ENCODE measurements at places on chromosomes 3 and 15. TPM values are rescaled to one million over a fixed set of nuclear protein-coding genes. Genes with fewer than 3 reads are reported as not detected.

DNA sequence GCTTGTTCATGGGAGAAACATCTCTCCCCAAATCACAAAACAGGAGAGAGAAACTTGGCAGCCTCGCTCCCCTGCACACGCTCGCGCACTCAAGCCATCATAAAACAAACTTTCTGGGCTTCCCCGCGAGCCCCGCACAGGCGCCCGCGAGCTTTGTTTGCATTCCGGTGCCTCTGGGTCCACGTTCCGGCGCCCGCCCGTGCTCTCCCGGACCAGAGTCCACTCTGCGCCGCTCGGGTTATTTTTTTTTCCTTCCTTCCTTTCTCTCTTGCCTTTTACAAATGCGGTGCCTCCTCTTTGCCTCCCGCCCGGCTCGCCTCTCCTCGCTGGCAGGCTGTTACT, 363 bp downstream of the MAGI1 start:
- DNase-seq = no peak

The TMEM42 gene
- total RNA-seq = 10.7 TPM

The CDCP1 gene
- total RNA-seq = 22.2 TPM

The GALNT15 gene
- not detected for total RNA-seq

DNA sequence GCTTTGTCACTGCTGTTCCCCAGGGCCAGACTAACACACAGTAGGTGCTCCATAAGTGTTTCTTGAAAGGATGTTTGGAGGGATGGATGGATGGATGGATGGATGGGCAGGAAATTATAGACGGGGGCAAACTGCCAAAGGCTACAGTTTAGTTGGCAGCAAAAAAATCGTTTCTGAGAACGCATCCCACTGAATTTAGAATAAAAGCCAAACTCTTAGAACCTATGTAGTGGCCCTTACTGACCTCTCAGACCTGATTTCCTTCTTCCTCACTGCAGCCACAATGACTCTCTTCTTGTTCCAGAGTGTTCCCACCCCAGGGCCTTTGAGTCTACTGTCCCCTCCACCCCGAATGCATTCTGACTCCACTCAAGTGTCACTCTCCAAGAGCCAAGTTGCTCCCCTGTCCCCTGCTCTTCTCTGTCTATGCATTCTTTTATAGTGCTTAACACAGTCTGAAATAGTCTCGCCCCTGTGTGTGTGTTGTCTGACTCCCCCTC, 5.2 kb upstream of the GATA2 start:
- DNase-seq = no peak

The FEZF2 gene
- not detected for total RNA-seq

The ADGRG7 gene
- total RNA-seq = not detected

- no peak for DNase-seq
These were observed 201.3 kb upstream of the RARB start for GRCh38 chr3:25226747-25227146.

GRCh38 chr3:32564195-32564594, 6.5 kb downstream of the DYNC1LI1 start:
- no peak for DNase-seq

- no peak for DNase-seq
These were observed 79.1 kb downstream of the ARRDC4 start for GRCh38 chr15:98039596-98039995.

The P3H2 gene
- total RNA-seq = not detected

The CCDC71 gene
- 22.2 TPM for total RNA-seq

DNA sequence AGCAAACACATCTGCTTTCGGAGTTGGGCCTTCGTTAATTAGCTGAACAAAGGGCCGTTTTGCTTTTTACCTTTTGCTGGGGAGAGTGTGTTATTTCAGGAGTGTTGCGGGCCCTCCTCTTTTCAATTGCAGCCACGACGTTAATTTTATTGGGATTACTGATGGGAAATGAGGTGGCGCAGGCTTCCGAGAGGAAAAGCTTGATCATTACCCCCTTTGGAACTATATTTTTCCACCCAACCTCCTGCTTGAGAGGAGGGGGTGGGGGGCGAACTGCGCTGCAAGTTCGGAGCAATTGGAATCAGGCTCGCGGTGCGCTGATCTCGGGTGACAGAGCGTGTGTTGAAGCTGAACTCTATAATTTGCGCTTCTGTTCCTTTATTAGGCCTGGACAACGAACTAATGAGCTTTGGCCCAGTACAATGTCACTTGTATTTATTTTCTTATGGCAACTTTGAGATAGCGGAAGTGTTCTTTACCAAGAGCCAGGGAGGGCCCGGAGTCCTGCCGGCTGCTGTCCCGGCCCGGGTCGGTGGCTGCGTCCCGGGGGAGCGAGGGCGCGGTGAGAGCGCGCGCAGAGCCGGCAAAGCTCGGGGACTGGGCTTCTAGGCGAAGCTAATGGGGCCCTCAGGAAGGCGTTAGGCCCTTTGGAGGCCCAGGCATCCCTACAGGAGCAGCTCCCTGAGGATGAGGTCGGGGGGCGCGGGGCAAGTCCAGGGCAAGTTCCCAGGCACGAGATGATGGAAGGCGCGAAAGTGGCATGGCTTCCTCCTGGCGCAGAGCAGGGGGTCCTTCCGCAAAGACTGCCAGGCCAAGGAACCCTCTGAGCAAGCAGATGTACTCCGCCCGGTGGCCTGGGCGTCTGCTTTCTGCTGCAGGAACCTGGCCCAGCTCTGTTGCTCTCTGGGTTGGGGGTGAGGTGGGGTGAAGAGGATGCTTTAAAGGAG, 12.9 kb downstream of the NR2F2 start:
- no peak for DNase-seq

DNA sequence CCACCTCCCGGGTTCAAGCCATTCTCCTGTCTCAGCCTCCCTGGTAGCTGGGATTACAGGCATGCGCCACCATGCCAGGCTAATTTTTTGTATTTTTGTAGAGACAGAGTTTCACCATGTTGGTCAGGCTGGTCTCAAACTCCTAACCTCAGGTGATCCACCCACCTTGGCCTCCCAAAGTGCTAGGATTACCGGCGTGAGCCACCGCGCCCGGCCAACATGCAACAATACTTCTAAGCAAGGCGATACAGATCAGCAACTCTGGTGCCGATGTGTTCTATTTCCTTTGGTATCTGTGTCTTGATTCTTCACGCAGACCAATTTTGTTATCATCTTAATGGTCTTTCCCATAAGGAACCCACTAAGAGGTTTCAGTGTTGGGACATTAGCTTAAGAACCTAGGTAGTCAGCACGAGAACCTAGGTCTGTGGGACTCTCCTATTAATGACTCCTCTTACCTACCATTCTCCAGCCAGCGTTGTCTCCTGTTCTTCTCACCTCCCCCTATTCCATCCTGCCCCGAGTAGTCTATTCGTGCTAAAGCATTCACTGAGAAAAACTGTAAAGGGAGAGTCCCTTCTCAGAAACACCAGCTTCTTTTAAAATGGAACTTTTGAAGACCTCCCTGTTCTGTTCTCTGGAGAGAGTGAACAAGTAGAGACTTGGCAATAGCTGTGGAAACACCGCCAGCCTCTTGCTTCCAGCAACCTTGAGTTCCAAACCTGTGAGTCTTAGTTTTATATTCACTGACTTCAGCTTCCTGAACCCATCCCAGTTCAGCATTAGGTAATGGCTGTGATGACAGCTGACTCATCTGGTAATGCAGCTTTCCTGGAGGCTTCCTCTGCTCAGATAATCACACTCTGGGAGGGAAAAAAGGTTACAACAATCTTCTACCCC, 61.2 kb downstream of the TSC22D2 start:
- DNase-seq = no peak

DNA sequence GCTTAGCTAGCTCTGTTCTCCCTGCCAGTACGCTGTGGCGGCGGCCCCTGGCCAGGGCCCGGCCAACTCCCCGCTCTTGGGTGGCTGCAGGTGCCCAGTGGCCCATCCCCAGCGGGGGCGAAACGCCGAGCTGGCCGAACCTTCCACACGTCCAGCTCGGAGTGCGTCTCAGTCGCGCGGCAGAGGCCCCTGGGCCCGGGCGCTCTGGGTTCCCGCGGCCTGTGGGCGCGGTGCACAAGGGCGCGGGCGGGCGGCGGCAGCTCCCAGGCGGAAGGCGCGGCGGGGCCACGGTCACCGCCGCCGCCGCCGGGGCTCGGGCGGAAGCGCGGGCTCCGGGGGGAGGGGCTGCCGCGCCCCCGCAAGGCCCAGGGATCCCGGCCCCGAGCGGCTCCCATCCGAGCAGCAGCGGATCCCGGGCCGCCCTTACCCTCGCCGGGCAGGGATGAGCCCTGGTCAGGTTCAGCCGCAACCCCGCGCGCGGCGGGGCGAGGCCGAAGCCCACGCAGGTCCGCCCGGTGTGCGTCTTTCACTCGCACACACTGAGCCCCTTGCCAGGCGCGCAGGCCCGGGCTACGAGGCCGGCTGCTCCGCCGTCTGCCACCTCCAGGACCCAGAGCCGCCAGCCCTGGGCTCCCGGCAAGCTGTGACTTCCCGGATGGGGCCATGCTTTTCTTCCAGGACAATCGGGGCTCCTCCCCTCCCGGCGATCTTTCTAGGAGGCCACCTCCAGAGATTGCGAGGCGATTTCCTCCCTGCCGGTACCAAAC, 54.2 kb downstream of the CCDC54 start:
- peak; percentile 30 for DNase-seq

DNA sequence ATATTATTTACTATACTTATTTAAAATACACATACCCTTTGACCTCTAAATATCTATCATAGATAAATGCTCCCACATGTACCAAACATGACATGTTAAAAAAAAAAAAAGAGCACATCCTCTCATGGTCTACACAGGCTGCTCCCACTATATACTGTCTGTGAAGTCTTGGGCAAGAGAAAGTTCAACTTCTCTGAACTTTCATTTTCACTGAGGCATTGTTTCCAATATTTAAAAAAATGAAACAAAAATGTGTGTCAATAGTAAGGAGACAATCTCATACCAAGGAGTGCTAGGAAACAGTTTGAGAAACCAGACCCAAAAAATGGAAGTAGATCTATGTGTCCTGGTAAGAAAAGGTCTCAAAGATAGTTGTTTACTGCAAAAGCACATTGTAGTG, 29.3 kb downstream of the SLC4A7 start:
- DNase-seq = no peak

The KCNH8 gene
- not detected for total RNA-seq

The CEP63 gene
- total RNA-seq = 26.6 TPM

GRCh38 chr3:45547764-45548680, 46.5 kb upstream of the LIMD1 start:
- no peak for DNase-seq

The KBTBD13 gene
- not detected for total RNA-seq

- peak; percentile 79 for DNase-seq
These were observed 12.1 kb upstream of the CX3CR1 start for GRCh38 chr3:39291903-39292329.

DNA sequence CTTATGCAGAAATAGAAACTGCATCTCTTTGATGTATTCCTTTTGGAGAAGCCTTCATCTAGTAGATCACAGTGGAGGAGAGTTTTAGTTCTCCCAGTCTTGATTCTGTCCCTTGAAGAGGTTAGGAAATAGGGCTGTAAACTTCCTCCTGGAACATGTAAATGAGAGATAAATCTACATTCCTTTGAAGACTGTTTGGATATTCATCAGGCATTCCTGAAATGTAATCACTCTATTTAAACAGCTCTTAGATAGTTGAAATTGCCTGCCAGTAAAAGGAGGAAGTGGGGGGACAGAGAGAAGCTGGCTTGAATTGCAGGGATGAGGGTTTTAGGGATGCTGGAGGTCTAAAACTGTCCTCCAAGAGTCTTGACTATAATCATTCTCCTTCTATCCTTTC, 254.3 kb upstream of the LRRC3B start:
- DNase-seq = no peak

The SNTN gene
- not detected for total RNA-seq

GRCh38 chr15:81092559-81092902, 41.5 kb upstream of the CFAP161 start:
- no peak for DNase-seq

GRCh38 chr15:65948383-65948782, 79.1 kb downstream of the RAB11A start:
- DNase-seq = no peak

- DNase-seq = no peak
These were observed 728.1 kb upstream of the GRM7 start for GRCh38 chr3:6132684-6133432.

The DAZL gene
- total RNA-seq = not detected

DNA sequence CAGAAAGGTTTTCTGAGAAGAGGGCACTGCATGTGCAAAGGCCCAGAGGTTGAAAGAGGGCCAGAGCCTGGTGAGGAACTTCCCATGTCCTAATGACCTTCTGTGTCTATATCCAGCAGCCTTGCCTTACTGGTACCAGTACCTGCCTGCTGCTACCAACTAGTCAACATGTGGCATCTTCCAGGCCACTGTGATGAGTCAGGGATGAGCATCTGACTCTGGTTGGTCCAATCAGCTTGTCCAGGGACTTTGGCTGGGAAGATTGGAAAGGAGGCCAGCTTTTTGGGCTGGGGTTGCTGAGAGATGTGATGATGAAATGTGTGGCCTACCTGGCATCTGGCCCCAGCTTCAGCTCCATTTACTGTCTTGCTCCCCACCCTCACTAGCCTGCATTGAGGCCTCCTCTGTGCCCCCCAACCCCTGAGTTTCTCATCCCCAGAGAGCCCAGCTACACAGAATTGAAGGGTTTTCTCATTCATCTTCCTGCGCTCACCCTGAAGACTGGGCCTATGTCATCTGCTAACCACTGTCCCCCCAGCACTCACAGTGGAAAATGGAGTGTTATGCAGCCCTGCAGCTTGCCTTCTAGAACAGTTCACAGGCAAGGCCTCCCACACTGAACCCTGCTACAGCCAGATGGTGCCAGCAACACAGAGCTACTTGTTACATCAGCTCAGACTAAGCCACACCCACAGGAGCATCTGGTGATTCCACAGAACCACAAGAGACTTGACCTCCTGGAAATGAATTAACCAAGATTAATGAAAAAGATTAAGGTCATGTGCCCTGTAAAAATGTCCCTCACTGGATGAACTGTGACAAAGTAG, 1.3 kb upstream of the TWF2 start:
- peak; percentile 71 for DNase-seq

GRCh38 chr3:45555086-45555591, 39.4 kb upstream of the LIMD1 start:
- DNase-seq = no peak

- DNase-seq = no peak
These were observed 31.5 kb upstream of the SCAANT1 start for GRCh38 chr3:63943678-63944077.
